ENCODE measurements at places on chromosomes 13 and 19.

GRCh38 chr19:37655301-37655688, at the start of gene ZFP30:
TSS of gene ZFP30 (minus strand) at chr19:37655465. CDS start at chr19:37647822, 7,643 bp downstream.
- DNase-seq, result peak; percentile 71

GRCh38 chr19:38401148-38401547, 1.7 kb upstream of the FAM98C start:
- no peak for DNase-seq

DNA sequence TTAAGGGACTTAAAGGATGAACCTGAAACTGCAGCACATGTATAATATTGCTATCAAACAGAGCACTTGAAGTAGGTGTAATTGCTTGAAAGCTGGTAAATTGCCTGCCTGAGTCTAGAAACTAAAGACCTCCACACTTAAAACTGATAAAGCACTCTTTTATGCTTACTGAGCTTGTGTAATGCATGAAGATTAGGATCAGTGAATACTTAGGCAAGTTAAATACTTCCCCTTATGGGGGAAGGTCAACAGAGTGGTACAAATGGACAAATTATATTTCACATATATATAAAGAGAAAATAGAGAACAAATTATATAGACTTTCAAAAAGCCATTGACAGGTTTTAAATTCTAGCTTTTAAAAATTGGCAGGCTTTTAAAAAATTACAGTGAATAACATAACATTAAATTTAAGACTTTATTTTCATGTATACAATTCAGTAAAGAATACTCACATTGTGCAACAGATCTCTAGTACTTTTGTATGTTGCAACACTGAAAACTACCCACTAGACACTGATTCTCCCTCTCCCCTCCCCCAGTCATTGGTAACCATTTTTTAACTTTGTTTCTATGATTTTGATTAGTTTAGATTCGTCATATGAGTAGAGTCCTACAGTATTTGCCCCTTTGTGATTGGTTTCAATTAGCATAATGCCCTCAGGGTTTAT, 23.9 kb downstream of the PIBF1 start:
- no peak for DNase-seq

GRCh38 chr19:30229525-30230174, 142.5 kb upstream of the ZNF536 start:
- DNase-seq, result no peak

All from CD4-positive, alpha-beta T cell treated with Interleukin-15 for 1 hour (primary cell).